ENCODE measurements at places on chromosomes 3 and 15. TPM values are rescaled to one million over a fixed set of nuclear protein-coding genes. Genes with fewer than 3 reads are reported as not detected.

Gene KLHL40
- not detected for total RNA-seq

Gene MCTP2
- 67.2 TPM for total RNA-seq

Gene SI
- total RNA-seq, result not detected

Gene ADAMTS7
- total RNA-seq, result 0.18 TPM

Gene ARPIN
- total RNA-seq, result not detected

Gene ST8SIA2
- total RNA-seq, result not detected

Gene CTXN2
- not detected for total RNA-seq

Gene FBXL22
- total RNA-seq, result 0.56 TPM

Gene GOLGA6A
- not detected for total RNA-seq

Gene FETUB
- total RNA-seq, result not detected

Gene SLC2A2
- not detected for total RNA-seq

DNA sequence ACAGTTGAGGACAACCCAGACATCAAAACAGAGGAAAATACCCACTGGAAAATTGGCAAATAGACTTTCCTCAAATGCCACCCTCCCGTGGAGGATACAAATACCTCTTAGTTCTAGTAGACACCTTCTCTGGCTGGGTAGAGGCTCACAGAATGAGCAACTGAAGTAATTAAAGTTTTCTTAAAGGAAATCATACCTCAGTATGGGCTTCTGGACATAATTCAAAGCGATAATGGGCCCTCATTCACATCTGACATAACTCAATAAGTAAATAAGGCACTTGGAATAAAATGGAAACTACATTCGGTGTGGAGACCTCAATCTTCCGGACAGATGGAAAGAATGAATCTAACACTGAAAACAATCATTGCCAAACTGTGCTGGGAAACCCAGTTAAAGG, 115.2 kb upstream of the PLCL2 start:
- no peak for DNase-seq

DNA sequence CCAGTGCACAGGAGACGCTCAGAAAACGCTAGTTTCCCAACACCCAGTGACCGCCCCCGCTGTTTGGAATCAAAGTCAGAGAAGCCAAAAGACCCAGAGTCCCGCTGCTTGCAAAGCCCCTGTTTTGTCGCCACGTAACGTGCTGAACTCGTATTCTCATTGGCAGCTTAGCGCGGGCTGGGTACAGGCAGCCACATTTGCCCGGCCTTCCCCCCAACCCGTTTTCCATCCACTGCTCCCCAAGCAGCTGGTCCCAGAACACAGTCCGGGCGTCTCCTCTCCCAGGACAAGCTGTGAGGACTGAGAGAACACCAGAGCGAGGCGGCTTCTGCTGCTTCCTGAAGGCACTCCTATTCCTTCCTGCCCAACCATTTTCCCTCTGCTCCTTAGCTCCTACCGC, 54.8 kb downstream of the RASGRF1 start:
- no peak for DNase-seq

DNA sequence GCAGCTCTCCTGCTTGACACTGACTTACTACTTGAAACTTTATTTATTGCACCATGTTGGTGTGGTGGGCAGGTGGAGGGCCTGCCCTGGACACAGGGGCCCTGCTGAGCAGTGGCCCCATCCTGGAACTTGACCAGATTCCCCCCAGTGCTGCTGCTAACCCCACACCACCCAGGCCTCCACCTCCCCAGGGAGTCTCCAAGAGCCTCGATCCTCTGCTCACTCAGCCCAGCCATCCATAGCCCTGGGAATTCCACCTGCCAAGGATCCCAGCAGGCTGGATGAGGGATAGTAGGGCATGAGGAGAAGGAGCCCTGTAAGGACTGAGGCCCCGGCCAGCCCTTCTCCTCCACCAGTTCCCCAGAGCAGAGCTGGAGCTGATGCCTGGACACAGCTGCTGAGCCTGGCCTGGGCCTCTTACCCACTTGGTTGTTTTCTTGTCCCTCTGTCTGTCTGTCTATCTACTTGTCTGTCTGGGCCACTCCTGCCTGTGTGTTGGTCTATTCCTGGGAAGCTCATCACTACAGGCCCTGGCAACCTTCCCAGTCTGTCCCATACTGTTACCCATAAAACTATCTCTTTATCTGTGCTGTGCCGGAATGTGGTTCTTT, 2.8 kb downstream of the CHAC1 start:
- no peak for DNase-seq

GRCh38 chr3:190127195-190127594, 6.5 kb upstream of the P3H2 start:
- DNase-seq, result no peak

DNA sequence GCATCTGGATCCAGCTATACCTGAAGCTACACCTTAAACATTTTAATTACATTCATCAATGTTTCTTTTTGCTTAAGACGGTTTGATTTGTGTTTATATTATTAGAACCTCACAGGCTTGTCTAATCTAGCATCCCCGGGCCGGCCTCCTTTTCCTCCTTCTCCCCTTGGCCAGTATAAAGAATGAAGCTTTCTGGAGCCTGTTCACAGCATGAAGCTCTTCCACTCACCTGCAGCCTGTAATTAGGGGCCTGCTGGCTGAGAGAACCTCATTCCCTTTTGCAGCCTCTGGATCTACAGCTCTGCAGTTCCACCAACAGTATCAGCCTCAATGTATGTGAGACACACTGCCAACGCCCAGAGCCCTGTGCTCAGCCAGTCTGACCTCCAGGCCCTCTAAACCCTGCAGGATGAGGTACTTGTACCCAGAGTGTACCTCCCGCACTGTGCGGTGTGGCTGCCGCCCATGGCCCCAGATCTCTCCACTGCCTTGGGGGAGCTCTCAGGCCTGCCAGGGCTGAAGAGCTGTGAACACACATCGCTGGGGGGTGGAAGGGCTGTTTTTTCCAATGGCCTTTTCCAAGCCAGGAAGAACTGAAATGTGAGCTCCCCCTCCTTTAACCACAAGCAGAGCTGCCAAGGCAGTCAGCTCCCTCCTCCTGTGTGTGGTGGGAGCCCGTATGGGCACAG, 114.7 kb upstream of the ALDH1A3 start:
- DNase-seq, result no peak

GRCh38 chr3:50119786-50120185, 31.1 kb downstream of the RBM5 start:
- DNase-seq, result no peak

GRCh38 chr3:152331018-152331541, 62.4 kb downstream of the MBNL1 start:
- DNase-seq, result no peak

- no peak for DNase-seq
Observed at GRCh38 chr3:9153904-9154619, 95.4 kb downstream of the SRGAP3 start.

DNA sequence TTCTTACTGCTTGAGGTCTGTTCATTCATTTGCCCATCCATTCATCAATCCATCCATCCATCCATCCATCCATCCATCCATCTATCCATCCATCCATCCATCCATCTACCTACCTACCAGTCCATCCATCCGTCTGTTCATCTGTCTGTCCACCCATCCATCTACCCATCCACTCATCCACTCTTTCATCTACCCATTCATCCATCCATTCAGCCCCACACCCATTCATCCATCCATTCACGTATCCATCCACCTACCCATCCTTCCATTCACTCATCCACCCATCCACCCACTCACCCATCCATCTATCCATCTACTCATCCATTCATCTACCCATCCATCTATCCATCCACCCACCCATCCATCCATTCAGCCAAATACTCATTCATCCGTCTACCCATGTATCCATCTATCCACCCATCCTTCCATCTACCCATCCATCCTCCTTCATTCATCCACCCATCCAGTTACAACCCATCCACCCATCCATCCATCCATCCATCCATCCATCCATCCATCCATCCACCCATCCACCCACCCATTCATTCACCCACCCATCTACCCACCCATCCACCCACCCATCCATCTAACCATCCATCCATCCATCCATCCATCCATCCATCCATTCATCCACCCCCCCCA, 68.3 kb downstream of the FBLN2 start:
- DNase-seq, result no peak

DNA sequence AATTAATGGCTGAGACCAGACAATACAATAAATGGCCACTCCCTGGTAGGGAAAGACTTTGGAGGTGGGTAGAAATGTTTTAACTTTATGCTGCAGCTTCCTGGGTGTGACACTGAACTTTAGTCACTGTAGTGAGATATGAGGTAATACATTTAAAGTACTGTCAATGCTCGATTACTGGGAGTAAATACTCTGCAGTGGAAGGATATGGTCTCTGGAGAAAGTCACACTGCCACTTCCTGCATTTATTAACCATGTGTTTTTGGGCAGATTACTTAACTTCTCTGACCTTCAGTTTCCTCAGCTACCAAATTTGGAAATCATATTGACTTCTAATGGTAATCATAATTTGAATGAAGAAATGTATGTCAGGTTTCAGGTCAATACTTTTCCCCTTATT, 317.1 kb upstream of the TGFBR2 start:
- DNase-seq, result no peak

GRCh38 chr3:192879346-192880031, 38.2 kb downstream of the MB21D2 start:
- DNase-seq, result no peak

DNA sequence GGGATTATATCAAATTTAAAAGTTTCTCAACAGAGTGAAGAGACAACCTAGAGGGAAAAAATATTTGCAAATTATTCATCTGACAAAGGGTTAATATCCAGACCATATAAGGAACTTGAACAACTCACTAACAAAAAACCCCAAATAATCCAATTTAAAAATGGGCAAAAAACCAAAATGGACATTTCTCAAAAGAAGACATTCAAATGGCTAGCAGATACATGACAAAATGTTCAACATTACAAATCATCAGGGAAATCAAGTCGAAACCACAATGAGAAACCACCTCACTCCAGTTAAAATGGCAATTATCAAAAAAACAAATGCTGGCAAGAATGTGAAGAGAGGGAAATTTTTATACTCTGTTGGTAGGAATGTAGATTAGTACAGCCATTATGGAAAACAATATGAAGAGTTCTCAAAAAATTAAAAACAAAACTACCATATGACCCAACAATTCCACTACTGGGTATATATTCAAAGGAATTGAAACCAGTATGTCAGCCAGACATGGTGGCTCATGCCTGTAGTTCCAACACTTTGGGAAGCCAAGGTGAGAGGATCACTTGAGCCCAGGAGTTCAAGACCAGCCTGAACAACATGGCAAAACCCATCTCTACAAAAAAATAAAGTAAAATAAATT, 88.5 kb downstream of the CSNK1G1 start:
- no peak for DNase-seq

DNA sequence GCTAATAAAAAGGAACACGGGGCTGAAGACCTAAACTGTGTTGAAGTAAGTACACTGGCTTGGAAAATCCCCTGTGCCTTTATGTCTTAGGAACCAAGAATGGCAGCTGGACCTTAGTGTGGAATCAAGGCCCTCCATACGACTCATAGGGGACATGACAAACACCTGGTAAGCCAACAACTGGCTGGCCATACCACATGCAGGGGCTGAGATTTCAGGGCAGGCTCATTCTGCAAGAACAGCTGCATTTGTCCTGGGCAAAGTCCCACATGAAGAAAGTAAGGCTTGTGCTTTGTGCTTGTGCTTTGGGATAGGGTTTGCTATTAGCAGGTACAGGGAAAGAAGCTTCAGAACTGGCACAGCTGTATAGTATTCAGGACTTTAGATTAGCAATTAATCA, 18.0 kb downstream of the ETV5 start:
- DNase-seq, result no peak

DNA sequence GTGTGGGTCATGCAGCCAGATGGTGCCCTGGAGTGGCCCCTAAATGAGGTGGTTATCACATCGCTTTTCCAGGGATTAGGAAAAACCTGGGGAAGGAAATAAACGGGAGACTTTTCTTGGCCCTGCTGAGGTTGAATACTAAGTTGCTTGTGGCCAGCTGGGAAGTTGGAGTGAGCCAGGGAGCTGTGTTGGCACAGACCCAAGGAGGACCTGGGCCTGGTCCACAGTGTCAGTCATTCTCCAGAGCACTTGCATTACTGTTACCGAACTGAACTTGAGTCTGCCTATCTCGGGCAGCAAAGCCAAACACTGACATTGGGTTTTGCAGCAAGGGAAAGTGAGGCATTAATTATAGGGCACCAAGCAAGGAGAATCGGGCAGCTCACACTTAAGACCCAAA, 339.0 kb downstream of the GABRB3 start:
- no peak for DNase-seq

DNA sequence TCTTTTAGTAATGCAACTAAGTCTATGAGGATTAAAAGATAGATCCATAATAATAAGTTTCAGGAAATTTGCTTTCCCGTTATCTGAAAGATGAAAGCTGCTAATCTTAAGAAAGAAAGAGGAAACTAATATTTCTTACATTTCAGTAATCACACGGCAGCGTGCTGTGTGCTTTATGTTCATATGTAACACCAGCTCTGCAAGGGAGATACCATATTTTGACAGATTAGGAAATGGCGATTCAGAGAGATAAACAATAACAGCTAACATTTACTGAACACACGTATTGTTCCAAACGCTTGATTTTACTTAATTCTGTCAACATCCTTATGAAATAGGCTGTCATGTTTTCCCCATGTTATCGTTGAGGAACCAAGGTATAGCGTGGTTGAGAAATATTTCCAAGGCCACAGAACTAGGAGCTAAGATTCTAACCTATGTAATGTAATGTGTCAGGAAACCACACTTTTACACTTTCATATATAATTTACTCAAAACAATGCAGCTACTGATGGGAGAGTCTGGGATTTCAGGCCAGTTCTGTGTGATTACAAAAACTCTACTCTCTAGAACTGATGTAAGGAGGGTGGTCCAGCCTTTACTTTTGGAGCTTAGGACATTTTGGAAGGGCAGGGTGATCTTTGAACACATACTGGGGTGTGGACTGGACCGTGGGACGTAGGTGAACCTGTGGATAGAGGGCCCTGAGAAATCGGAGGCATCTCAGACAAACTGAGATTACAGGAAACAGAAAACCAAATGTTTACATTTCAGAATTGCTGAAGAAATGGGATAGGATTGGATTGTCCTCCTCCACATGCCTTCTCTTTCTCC, 100.6 kb downstream of the IL1RAP start:
- no peak for DNase-seq

GRCh38 chr3:159829056-159829455, 159.6 kb upstream of the IL12A start:
- no peak for DNase-seq

- DNase-seq, result no peak
Observed at GRCh38 chr3:171531716-171532115, 71.5 kb upstream of the TNIK start.

DNA sequence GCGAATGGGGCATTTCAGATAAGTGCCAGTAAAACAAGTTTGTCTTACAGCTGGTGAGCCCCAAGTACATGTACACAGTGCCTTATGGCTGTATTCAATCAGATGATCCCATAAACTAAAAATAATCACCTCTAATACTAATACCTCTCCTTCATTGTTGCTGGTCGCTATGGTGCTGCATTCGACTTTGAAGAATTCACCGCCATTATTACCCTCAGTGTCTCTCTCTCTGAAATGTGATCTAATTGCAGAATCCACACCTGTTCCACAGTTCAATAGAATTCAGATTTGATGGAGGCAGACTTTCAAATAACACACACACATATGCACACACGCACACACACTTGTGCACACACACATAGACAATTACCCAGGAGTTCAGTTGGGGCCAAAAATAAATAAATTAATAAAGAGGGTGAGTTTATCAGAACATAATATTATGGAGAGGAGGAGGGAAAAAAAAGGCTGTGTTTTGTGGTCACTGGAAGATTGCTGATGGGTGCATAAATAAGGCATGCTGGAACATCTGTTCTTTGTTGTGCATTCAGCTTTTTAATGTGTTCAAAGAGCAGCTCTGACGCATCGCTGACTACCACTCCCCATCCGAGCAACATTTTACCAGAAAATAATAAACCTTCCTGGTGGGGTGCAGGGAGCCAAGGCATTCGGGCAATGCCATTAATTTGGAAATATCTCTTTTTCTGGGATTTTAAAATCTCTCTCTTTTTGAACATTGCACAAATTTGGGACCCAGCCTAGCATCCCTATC, 235.7 kb downstream of the SATB1 start:
- DNase-seq, result no peak

All from activated CD8-positive, alpha-beta memory T cell treated with anti-CD3 and anti-CD28 coated beads, Interleukin-2, amount 10 ng/mL, durations not matched to agents 7 days and 5 days (primary cell).